ENCODE measurements at places on chromosomes 7 and 10.

- DNase-seq: no peak
Measured at GRCh38 chr7:99366646-99367045, 7.9 kb upstream of the ARPC1B start.

DNA sequence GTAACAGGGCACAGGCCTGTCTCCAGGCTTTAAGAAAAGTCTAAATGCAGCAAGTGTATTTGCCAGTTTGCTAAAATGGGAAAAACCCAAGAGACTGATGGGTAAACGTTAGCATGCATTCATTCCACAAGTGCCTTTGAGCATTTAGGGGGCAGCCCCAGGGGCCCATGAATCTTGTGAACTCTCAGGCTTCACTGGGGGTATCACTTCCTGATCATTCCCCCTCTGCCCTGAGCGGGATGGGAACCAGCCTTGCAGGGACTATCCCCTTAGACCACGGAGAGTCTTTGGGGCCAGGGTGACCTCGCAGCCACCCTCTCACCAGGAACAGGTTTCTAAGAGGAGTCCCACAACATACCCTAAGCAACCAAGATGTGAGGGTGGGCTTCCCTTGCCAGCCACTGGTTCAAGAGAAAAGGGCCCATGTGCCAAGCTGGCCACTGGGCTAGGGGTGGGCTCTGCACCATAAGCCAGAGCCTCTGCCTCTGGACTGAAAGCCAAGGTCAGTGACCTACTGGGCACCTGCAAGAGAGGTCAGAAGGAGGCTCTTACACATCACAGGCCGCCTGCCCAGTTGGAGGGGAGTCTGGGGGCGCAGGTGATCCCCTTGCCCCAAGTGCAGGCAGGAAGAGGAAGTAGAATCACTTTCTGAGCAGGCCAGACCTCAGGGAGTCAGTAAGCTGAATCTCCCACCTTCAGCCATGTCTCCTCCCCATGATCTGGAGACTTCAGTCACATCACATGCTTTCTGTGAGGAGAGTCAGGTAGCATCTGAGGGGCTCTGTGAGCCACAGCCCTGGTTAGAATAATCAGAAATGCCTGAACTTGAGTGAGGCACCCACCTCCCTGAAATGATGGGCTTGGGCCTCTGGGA lies 75.0 kb downstream of the C10orf105 start:
- no peak for DNase-seq

- no peak for DNase-seq
Measured at GRCh38 chr10:60952067-60952845, 8.3 kb upstream of the RHOBTB1 start.

- no peak for DNase-seq
Measured at GRCh38 chr10:52216852-52217251, 97.2 kb upstream of the DKK1 start.

DNA sequence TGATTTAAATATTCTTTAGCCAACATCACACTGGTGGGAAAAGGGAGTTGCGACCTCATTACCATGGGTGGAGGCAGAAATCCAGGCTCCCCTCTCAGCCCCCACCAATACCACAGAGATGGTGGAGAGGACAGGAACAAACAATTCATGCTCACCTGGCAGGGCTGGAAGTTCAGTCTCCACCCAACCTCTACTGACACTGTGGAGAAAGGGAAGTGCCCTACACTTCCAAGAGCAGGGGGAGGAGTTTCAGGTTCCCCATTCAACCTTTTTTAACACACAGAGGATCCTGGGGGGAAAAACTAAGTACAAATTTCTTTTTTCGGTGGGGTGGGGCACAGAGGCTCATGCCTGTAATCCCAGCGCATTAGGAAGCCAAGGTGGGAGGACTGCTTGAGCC lies 210.1 kb upstream of the KCTD7 start:
- no peak for DNase-seq

GRCh38 chr10:84525120-84525806 lies 196.9 kb downstream of the CCSER2 start:
- no peak for DNase-seq

DNA sequence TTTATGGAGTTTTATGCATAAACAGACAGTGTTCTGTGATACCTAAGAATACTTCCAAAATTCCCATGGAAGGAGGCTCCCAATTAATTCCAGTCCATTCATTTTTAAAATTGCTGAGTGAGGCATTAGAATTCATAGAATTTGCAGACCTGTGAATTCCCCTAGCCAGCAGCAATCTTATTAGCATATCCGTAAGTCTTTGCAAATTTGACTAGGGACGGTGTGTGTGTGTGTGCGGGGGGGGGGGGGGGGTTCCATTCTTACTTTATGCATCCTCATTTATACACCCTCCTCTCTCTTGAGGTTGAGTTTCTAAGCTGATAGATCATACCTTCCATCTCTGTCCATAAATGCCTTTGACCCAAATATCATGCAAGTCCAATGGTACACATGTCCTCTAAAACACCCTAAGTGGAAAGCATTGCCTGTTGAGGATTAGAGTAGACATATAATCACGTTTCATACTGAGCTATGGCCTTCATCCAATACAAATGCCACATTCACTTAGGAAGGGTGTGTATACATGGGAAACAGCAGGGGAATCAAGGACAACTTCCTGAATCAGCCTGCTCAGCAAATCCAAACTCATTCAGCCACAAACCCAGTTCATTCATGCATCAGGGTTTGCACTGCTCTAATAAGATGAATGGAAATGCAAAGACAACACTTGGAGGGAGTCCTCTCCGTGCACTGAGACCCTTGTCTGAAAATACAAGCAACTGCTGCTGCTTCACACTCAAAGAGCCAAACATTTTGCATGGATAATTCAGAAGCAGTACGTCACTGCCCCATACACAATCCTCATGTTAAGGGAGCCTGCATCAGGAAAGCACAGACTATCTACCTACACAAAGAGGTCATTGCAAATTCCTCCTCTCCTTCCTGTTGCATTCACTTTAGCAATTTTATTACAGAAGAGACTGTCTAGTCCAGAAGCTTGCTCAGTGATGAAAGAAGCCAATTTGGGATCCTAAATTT lies 350.8 kb downstream of the KCNMA1 start:
- no peak for DNase-seq

GRCh38 chr10:51321980-51322379 lies 247.7 kb downstream of the PRKG1 start:
- DNase-seq: no peak

- no peak for DNase-seq
Measured at GRCh38 chr7:40058636-40059035, 75.8 kb downstream of the MPLKIP start.

GRCh38 chr7:45032421-45032820 lies 32.4 kb downstream of the CCM2 start:
- DNase-seq: no peak

DNA sequence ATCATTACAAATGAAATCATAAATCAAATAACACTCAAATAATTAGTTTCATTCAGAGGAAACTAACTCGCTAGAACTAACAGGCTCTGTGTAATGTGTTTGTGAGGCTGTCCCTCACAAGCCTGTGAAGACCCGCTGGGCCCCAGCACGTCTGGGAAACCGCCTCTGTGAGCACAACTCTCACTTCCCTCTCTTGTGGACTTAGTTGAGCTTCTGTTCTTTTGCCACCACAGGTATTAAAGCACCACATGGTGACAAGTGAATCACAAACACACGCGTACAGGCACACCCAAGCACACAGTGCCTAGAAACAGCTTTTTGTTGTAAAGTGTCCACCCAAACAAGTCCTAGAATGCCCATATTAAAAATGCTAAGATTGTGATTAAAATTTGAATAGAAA lies 51.0 kb downstream of the ZNF777 start:
- no peak for DNase-seq

GRCh38 chr7:97858221-97858620 lies 14.0 kb downstream of the ASNS start:
- no peak for DNase-seq

GRCh38 chr10:32938554-32939061 lies 19.4 kb downstream of the ITGB1 start:
- no peak for DNase-seq

GRCh38 chr10:21184216-21184615 lies 287.1 kb upstream of the NEBL start:
- no peak for DNase-seq

GRCh38 chr7:116616555-116617059 lies 55.4 kb upstream of the MET start:
- no peak for DNase-seq

- no peak for DNase-seq
Measured at GRCh38 chr10:78868048-78868447, 200.7 kb upstream of the ZMIZ1 start.

DNA sequence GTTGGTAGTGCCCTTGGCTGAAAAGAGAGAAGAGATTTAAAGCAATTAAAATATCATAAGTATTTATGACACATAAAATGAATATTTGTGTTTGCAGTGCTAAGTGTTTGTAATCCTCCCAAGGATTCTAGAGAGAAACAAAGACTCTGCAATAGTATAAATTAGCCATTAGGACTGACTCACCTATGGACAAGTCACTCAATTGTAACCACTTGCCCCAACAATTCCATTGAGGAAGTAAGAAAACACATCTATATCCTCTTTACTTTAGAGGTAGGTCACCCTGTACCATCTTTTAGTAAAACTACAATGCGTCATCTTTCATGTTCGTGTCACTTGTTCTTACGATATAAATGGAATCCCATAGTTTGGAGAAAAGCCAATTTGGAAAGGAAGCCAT lies 85.7 kb upstream of the INHBA start:
- DNase-seq: no peak

DNA sequence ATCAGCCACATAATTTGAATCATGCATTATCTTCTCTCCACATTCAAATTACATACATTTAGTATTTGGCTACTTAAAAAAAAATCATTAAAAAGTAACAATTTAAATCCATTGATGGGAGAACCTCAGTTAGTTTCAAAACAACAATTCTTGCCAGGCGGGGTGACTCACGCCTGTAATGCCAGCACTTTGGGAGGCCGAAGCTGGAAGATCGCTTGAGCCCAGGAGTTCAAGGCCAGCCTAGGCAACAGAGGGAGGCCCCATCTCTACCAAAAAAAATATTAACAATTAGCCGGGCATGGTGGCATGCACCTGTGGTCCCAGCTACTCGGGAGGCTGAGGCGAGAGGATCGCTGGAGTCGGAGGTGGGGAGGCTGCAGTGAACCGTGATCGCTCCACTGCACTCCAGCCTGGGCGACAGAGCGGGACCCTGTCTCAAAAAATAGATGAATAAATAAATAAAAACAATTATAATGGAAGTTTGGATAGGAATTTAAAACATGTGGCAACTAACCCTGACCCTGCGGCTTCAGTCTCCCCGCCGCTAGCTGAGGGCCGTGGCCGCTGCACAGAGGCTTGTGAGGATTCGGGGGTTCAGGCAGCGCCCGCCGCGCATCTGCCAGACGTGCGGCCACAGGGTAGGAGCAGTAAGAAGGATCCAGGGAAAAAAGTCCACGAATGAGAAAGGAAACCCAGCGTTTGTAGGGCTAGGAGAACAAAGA lies 1.1 kb upstream of the CSGALNACT2 start:
- no peak for DNase-seq

DNA sequence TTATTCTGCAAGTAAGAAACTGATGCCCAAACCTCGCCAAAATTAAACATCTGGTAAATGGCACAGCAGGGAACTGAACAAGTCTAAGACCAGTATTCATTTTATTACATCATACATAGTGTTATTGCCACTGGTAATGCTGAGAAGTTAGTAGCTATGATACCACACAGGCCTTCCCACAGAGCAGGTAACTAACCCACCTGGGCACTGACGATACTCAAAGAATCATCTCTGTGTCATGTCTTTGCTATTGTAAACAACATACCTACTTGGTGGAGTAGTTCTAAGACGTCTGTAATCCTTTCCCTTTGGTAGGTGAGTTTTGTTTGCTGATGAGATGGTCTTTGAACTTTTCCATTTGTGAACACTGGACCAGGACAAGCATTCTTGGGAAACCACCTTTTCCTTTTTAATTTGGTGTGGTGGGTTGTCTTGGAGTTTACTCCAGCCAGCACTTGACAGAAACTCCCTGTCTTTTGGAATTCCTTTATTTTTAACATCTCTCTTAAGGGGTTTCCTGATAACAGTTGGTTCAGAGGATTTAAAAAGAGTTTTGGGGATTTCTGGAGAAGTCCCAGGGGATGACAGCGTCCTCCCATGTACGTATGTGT lies 40.9 kb downstream of the PDSS1 start:
- DNase-seq: no peak

GRCh38 chr10:83612050-83612449 lies 527.3 kb upstream of the GHITM start:
- no peak for DNase-seq

GRCh38 chr7:28406192-28406591 lies 6.1 kb upstream of the CREB5 start:
- DNase-seq: no peak

DNA sequence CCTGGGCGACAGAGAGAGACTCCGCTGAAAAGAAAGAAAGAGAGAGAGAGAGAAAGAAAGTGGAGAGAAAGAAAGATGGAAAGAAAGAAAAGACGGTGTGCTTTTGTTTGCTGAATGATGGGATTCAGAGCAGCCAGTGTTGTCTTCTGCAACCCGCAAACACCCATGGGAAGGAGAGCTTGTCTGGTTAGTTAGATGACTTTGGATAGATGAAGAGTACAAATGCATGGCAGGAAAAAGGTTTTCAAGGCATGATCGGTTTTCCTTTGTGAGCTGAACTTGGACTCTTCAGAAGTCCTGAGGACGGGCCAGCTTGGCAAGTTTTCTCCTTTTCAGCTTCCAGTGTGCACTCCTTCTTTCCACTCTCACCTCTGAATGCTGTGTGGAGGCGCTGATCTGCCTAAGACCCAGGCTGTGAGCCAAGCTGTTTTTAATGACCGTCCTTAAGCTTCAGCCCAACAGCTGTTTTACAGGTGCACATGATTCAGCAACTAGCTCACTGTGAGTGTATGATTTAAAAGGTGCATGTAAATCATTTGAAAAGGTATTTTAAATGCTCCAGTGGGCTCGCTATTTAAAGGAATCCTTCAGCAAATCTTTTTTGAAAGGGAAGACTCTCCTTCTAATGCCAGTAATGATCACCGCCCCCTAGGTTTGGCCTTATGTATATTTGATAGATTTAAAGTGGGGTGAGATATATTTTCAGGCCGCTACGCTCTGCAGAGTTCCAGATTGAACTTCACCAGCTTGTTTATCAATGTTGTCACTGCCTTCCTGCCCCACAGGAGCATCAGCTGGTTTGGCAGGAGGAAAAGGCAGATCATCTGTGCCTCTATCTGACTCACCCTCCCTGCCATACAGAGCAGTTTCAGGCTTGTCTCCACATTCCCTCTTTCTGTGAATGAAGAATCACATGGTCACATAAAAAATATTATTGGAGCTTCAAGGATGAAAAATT lies 115.0 kb downstream of the PLXDC2 start:
- DNase-seq: no peak

- no peak for DNase-seq
Measured at GRCh38 chr10:90417029-90417428, 440.8 kb downstream of the HTR7 start.

GRCh38 chr7:27709137-27710075 lies 30.6 kb upstream of the TAX1BP1 start:
- no peak for DNase-seq

GRCh38 chr10:123555616-123556015 lies 110.5 kb upstream of the GPR26 start:
- DNase-seq: no peak

GRCh38 chr10:112244197-112244596 lies 39.0 kb upstream of the TECTB start:
- no peak for DNase-seq

Data from SW 1271 (cell line).